ENCODE measurements at places on chromosomes 13 and 19.

GRCh38 chr19:15337202-15337601 is 4.9 kb upstream of the BRD4 start:
- DNase-seq, result no peak

GRCh38 chr13:100495455-100495854 is 93.1 kb downstream of the GGACT start:
- DNase-seq, result no peak

DNA sequence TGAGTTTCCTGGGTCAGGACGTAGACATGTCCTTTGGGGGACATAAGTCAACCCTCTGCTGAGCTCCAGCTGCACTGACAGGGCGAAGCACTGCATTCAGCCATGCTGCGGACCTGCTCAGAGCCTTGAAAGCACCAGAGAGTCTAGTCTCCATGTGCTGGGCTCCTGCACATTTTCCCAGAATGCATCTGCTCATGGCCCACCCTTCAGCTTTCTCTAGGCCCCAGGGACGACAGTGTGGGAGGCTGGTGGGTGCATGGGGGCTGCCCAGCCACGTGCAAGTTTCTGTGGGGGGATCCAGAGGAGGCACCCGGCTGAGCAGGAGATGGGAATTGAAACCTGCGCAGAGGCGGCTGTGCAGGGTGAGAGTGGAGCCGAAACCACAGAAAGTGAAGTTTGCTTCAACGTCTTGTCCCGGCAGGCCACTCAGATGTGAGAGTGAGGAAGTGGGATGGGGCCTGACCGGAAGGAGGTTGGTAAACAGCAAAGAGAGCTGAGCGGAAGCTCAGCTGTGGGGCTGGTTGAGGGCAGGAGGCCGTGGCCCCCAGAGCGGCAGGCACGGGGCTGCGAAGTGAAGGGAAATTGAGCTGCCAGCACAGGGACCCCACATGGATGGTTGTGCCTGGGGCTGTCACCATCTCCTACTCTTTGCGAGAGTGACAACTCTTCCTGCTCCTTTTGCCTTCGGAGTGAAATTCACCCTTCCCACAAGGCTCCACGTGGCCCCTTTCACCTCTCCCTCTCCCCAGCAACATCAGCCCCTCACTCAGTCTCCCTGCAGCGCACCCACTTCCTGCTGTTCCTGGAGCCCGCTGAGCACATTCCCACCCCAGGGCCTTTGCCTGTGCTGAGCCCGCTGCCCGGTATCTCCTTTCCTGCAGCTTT is 11.8 kb downstream of the PGLS start:
- no peak for DNase-seq

DNA sequence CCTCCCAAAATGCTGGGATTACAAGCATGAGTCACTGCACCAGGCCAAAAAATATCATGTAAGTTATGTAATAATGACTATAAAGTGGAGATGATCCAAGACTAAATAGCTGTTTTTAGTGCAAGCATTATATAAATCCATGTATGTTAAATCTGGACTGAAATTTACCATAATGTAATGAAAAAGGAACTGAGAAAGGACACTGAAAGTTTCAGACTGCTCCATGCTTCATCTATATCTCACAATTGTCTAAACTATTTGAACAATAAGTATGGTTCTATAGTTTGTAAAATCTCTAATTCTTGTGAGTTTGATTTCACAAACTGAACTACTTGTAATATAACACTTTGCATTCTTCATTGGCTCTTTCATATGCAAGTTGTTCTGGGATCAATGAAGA is 2299.5 kb downstream of the PCDH9 start:
- no peak for DNase-seq

DNA sequence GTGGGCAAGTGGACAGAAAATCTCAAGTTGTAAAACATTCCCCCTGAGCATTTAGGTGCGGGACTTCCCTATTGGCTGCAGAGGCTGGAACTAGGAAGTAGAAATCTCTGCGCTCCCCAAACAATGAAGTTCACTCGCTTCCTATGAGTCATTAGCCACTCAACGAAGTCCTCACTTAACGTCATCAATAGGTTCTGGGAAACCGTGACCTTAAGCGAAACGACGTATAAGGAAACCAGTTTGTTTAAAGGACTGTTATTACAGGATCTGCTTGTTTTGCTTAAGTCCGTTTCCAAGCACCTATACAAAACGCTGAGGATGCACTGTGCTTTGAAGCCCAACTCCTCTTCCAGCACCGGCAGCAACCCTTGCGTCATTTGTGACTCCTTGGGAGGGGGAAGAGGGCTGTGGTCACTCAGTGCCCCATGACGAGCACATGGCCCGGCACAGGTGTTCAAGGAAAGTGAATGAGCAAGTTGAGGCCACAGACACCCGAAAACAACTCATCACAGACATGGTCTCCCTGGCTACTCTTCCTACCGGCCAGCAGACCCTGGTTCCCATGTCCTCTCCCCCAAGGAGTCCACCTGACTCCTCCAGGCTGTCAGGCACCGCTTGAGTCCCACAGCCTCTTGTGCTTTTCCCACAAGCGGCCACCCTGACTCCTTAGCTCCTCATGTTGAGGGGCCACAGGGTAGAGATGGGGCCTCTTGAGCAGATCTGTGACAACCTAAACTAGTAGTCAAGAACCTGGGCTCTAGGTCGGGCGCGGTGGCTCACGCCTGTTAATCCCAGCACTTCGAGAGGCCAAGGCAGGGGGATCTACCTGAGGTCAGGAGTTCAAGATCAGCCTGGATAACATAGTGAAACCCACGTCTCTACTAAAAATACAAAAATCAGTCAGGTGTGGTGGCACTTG is 4.8 kb downstream of the RPS16 start:
- DNase-seq, result no peak

GRCh38 chr13:71877256-71877653 is 10.3 kb upstream of the DACH1 start:
- no peak for DNase-seq

- no peak for DNase-seq
These were observed 119.4 kb upstream of the TSC22D1 start for GRCh38 chr13:44695520-44695919.

GRCh38 chr19:11539495-11540365 is 1.1 kb downstream of the CNN1 start:
- DNase-seq, result no peak

DNA sequence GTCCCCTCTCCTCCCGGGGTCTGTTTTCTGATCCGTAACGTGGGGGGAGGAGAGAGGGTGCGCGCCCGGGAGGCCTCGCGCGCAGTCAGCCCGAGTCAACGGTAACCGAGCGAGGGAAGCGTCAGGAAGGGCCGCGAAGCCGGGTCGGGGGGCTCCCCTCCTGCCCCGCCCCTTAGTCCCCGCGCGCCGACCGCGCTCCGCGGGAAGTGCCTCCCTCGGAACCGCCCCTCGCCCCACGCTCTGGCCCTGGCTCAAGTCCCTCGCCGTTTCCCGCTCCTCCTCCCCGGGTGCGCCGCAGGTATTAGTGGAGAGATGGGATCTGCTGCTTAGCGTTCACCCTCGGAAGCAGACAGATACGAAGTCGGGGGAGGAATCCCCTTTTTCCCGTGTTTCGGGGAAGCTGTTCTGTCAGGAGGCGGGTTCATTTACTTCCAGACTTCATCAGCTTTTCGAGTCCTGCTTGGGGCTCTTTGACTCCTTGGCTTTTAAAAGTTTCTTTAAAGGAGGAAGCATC is 770 bp downstream of the HNRNPM start:
- no peak for DNase-seq

GRCh38 chr13:113920606-113921286 is 53.1 kb downstream of the C13orf46 start:
- DNase-seq, result no peak

DNA sequence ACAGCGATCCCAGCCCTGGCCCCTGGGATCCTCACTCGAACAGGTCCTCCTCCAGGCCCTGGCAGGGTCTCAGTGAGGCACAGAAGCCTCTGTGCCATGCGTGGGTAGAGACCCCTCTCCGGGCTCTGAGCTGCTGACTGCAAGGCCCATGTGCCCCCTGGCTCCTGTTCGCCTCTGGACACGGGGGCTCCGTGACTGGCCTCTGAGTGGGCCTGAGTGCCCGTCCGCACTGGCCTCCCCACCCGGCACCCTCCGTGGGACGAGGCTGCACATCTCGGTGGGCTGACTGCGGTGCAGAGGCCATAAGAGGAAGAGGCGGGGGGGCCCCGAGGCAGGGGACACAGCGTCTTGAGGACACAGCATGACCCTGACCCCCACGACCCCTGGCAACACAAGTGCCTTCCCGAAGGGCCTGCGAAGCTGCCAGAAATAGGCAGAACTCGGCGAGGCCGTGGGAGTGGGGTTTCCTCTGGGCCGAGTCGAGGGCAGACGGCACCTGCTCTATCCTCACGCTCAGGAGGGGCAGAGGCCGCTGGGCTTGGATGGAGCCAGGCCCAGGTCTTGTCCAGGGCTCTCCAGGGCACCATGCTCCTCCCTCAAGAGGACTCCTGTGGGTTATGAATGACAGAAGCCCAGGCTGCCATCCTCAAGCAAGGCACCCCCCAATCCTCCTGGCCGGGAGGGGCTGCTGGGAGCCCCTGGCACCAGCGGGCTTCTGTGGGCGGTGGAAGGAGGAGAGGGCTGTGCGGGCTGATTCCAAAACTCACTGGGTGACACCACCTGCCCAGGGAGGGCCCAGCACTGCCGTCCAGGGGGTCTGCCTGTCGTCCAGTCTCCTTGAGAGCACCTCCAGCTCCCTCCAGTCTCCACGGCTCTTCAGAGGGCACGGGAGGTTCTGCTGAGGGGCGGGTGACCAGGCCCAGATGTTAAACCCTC is 52.6 kb downstream of the RASA3 start:
- no peak for DNase-seq

DNA sequence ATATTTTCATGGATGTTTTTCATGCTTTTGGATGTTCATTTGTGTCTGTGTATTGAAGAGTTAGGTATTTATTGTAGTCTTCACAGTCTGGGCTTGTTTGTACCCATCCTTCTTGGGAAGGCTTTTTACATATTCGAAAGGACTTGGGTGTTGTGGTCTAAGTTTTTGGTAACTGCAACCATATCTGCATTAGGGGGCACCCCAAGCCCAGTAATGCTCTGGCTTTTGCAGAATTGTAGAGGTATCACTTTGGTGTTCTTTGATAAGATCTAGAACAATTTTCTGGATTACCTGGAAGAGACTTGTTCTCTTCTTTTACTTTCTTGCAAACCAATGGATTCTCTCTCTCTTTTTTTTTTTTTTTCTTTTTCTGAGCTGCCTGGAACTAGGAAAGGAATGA is 581.3 kb downstream of the DACH1 start:
- no peak for DNase-seq

DNA sequence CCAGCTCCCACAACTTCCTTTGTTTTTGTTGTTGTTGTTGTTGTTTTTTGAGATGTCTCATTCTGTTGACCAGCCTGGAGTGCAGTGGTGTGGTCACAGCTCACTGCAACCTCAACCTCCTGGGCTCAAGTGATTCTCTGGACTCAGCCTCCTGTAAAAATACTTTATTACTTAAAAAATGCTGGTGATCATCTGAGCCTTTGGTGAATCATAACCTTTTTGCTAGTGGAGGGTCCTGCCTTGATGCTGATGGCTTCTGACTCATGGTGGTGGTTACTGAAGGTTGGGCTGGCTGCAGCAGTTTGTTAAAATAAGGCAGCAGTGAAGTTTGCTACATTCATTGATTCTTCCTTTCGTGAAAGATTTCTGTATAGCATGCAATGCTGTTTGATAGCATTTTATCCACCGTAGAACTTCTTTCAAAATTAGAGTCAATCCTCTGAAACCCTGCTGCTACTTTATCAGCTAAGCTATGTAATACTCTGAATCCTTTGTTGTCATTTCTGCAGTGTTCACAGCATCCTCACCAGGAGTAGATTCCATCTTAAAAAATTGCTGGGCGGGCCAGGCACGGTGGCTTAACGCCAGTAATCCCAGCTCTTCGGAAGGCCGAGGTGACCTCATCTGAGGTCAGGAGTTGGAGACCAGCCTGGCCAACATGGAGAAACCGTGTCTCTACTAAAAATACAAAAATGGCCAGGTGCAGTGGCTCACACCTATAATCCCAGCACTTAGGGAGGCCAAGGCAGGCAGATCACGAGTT is 18.0 kb downstream of the ARHGAP35 start:
- no peak for DNase-seq

GRCh38 chr13:77891486-77891885 is 27.1 kb downstream of the EDNRB start:
- DNase-seq, result peak; percentile 68

GRCh38 chr19:55258476-55258827 is 365 bp downstream of the PPP6R1 start:
- no peak for DNase-seq

GRCh38 chr19:37227996-37228395 is 10.0 kb downstream of the ZNF383 start:
- DNase-seq, result no peak

DNA sequence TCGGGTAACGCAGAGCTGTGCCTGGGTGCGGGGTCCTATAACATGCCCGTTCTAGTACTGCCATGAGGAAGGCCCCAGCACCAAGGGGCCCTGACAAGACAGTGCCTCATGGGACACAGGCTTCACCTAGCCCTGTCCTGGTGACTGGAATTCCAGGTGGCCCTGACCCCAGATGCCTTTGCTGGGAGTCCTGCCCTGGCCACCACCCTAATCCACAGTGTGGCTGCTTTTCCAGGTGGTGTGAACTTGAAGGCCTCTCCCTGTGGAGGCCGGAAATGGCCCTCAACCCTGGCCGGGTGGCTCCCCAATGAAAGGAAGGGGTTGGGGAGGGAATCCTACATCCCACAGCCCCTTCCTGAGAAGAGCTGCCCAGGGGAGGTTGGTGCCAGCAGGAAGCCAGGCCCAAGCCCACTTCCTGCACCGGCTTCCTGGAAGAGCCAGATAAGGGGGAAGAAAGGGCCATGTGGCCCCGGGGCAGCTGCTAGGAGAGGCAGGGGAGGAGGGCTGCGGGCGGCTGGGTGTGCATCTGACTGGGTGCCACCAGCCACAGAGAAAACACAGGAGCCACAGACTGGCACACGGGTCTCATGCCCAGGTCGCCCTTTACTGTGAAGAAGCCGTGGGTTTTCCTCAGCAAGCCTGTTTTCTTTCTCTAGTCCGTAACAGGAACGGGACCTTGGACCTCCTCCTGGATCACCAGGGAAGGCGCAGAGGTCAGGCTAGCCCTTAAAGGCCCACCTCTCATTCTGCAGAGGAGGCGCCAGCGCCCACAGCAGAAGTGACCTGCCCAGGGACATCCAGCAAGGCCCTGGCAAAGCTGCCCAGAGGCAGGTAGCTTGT is 4.7 kb downstream of the LSM4 start:
- peak; percentile 20 for DNase-seq

GRCh38 chr13:49214917-49215376 is 5.2 kb upstream of the MLNR start:
- DNase-seq, result no peak
